ENCODE measurements at places on chromosomes 5 and 9.

DNA sequence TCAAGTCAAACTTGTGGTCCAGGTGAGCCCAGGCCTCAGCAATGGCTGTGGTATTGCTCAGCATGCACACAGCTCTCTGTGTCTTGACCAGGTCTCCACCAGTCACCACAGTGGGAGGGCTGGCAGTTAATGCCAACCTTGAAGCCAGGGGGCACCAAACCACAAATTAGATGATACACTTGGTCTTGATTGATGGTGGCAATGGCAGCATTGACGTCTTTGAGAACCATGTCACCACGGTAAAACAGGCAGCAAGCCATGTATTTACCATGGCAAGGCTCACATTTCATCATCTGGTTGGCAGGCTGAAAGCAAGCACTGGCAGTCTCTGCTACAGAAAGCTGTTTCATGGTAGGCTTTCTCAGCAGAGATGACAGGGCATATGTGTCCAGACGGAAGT, 40.0 kb downstream of the NIM1K start:
- no peak for DNase-seq

DNA sequence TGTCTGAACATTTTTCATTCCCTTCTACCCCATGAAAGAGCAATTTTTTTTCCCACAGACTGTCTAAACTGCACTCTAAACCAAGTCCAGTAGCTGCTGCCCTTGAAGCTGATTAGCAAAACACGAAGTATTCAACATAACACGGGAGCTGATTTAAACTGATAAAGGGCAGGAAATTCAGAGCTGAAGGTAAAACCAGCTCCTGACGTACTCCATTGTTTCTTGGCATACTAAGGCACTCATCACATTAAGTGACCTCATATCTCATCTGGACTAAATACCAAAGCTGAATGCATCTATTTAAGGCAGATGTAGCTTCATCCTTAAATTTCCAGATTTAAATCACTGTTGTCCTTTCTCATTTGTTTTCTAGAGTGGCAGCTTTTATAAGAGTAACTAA, 12.0 kb downstream of the GDF9 start:
- DNase-seq: no peak

GRCh38 chr9:98989036-98990000, 45.6 kb downstream of the COL15A1 start:
- peak; percentile 85 for DNase-seq

- DNase-seq: no peak
Observed at GRCh38 chr5:87733897-87734296, 321.2 kb upstream of the CCNH start.

DNA sequence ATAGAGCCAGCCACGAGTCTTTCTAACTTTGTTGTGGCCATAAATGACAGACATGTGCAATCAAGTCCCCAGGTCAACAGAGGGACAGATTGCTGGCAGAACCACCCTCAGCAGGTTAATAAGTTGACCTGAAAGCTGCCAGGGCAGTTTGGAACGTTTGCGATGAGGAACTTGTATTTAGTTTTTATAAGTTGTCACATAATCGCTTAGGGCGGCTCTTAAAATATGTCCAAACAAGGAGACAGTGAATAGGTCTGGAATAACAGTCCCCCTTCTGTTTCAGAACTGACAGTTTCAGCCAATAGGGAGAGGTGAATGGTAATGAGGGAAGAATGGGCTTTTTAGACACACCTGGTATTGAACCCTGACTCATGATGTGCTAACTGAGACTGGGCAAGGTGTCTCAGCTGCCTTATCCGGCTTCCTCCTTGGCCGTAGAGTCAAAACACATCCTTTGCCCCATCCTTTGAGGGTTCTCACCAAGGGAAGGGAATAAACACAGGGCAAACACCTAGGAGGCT, 33.6 kb upstream of the GABRP start:
- DNase-seq: no peak

DNA sequence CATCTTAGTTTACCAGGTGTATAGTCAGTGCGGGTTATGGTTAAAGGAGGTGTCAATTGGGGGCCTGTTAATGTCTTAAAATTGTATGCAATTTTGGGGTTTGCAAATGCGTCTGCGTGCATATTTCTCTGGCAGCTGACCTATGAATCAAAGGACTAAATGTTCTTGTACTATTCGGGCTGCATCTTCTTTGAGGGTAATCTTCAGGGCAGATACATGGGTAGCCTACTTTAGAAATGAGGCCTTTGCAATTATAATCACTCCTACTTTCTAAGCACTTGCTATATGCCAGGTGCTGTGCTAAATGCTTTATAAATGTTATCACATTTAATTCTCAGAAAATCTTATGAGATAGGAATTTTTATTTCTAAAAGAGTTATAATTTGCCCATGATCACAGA, 58.2 kb downstream of the NDFIP1 start:
- DNase-seq: no peak

- DNase-seq: no peak
Observed at GRCh38 chr5:67520161-67520908, 323.7 kb upstream of the CD180 start.

GRCh38 chr5:162593881-162594280, 526.3 kb downstream of the GABRG2 start:
- no peak for DNase-seq

- no peak for DNase-seq
Observed at GRCh38 chr9:120306561-120306960, 273.4 kb downstream of the CDK5RAP2 start.

GRCh38 chr9:124016175-124017050, 4.8 kb downstream of the LHX2 start:
- DNase-seq: no peak

DNA sequence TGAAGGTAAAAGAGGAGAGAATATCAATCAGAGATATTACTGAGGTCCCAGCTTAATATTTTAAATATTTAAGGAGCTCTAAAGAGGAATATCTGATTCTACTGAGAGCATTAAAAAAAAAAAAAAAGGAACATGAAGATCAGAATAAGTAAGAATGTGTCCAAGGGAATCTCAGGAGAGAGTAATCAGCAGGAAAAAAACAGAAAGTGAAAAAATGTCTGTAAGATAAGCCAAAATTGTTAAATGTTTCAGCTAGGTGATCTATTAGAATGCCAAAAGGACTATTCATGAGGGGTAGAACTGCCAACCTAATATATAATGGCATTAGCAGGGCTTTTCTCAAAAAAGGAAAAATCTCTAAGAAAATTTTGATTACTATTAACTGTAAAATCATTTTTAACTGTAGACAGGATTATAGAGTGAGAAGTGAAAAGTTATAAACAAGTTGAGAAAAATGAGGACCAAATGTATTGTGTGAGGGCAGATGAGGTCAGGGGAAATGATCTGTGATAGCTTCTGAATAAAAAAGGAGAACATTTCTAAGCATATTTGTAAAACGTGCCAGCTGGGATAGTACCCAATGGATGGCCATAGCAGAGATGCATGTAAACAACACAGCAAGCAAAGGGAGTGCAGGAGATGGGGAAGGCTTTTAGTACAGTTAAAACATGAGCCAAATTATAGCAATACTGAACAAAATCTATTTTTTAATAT, 9.4 kb upstream of the RHOBTB3 start:
- no peak for DNase-seq

DNA sequence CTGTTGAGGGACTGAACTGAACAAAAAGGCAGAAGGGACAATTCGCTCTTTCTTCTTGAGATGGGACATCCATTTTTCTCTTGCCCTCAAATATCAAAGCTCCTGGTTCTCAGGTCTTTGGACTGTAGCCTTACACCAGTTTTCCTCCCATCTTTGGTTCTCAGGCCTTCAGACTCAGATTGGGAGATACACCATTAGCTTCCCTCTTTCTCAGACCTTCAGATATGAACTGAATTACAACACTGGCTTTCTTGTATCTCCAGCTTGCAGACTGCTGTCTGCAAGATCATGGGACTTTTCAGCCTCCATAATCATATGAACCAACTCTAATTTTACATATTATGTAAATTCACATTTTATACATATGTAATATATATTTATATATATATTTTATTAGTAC, 12.6 kb upstream of the CCNG1 start:
- DNase-seq: no peak

DNA sequence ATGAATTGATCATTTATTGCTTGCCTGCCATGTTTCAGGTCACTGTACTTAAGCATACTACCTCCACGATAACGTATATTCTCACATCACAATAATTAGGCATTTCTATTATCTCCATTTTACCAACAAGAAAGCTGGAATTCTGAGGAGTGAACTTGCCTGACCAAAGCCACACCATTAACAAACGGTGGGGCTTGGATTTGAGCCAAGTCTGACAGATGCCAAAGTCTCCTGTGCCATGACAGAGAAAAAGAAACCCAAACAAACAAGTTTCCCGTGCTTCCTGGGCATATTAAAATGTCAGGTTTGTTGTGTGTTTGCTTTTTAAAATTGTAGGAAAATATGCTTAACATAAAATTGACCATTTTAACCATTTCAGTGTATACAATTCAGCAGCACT, 40.8 kb upstream of the KCNV2 start:
- no peak for DNase-seq

GRCh38 chr5:148443998-148444397, 60.2 kb downstream of the FBXO38 start:
- peak; percentile 57 for DNase-seq

DNA sequence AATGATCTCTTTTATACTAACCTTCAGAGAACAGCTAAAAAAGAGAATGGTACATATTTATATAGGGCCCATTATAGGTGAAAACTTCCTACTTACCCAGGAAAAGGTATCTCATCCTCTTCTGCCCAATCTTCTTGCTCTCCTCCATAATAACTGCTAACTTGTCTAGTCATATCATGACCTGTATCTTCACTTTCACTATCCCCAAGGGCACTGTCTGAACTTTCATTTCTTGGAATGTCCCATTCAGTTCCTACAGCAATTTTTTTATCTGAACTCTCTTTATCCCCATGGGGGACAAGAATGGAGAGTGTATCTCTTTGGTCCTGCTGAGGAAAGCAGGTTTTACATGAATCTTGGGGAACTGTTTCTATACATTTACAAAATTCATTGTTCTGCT, 36.4 kb upstream of the RAPGEF6 start:
- no peak for DNase-seq

GRCh38 chr9:100277166-100277979, 75.4 kb downstream of the TEX10 start:
- peak; percentile 8 for DNase-seq

Measured in fibroblast of the conjunctiva (primary cell).